Bronchial epithelial cell (primary cell): ENCODE measurements at places on chromosomes 5 and 9. TPM values are rescaled to one million over a fixed set of nuclear protein-coding genes. Genes with fewer than 3 reads are reported as not detected.

Gene LCN9
- not detected in 2 replicates for total RNA-seq

Gene ELOVL7
- total RNA-seq = 22.1 and 45.6 TPM in 2 replicates

Gene NMRK1
- 16.0 and 16.8 TPM in 2 replicates for total RNA-seq

Gene FRRS1L
- under 0.01 TPM in 1 of 2 replicates, not detected in the other for total RNA-seq

Gene FAM163B
- total RNA-seq = not detected in 2 replicates

Gene CARTPT
- total RNA-seq = not detected in 2 replicates

Gene CYLC2
- not detected in 2 replicates for total RNA-seq

Gene C5orf58
- not detected in 2 replicates for total RNA-seq

Gene ACOT12
- not detected in 2 replicates for total RNA-seq

Gene EQTN
- total RNA-seq = not detected in 2 replicates

Gene LRRC70
- 1.0 and 1.6 TPM in 2 replicates for total RNA-seq

Gene PCYOX1L
- 4.2 and 8.4 TPM in 2 replicates for total RNA-seq

Gene CLPTM1L
- 314 and 364 TPM in 2 replicates for total RNA-seq

Gene PTGDS
- 0.26 TPM in 2 replicates for total RNA-seq

Gene PCDHGC3
- total RNA-seq = 9.5 and 17.4 TPM in 2 replicates

Gene LEAP2
- total RNA-seq = 0.13 and 0.53 TPM in 2 replicates

Gene OBP2B
- not detected in 2 replicates for total RNA-seq

Gene SLC45A2
- not detected in 2 replicates for total RNA-seq

Gene SCGB3A1
- total RNA-seq = not detected in 2 replicates

Gene SFXN1
- total RNA-seq = 86.2 and 123 TPM in 2 replicates

Gene QRFP
- not detected in 2 replicates for total RNA-seq

Gene AQP7
- total RNA-seq = not detected in 2 replicates

Gene CNTNAP3B
- total RNA-seq = 6.4 and 11.1 TPM in 2 replicates

Gene MPDZ
- total RNA-seq = 9.2 and 14.0 TPM in 2 replicates

Gene IL9
- total RNA-seq = not detected in 2 replicates
